ENCODE measurements at places on chromosomes 4 and X.

GRCh38 chr4:7384003-7384928 lies 50.5 kb downstream of the PSAPL1 start:
- DNase-seq = no peak

DNA sequence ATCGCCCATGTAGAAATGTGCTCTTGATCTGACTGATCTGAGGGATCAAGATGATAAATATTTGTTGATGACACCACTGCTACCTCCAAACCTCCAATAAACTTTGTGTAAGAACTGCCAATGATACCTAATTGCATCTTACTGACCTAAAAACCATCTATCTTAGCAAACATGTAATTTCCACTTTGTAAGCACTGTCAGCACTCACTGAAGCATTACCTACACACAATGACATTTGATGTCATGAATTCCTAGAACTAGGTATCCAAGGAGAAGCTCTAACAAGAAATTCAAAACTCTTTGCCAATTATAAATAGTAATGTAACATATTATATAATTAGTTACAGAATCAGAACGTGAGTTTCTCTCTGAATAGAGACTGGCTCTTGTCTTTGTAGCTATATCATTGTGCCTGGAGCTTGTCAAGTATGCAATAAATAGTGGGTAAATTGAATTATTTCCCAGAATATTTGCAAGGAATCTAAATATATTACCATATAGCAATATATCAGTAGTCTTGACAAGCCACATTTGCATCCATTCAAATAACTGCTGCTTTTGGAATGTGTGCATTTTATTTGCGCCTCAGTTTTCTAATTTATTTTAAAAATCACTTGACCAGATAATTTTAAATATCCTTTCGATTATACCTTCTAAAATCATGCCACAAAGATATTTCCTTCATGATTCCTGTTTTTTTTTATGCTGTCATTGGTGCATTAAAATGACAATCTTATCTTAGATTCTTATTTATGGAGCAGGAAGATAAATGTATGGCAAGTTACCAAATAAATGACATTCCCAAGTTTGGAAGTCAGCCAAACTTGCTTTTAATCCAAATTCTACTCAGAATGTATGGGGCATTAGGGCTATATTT lies 232.3 kb upstream of the NEIL3 start:
- no peak for DNase-seq

GRCh38 chrX:2283111-2283859 lies 217.5 kb downstream of the DHRSX start:
- no peak for DNase-seq

GRCh38 chr4:169410839-169411770 lies 140.3 kb upstream of the SH3RF1 start:
- no peak for DNase-seq

- DNase-seq = no peak
Measured at GRCh38 chr4:90580326-90580725, 453.1 kb downstream of the CCSER1 start.

DNA sequence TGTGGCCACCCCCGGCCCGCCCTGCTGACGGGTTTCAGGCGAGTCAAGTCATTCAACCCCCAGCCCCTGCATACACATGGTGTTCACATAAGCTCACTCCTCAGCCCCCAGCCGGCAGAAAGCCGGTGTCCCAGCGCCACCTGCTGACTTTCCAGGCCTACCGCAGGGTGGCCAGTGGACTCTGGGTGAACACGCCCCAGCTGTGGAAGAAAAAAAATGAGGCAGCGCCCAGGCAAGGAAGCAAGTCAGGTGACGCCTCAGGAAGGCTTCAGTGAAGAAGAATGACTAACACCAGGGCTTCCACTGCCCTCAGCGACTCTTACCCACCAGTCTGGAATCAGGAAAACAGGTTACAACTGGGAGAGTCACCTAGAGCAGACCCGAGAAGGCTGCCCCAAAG lies 15.8 kb downstream of the BCAP31 start:
- DNase-seq = peak; percentile 56

DNA sequence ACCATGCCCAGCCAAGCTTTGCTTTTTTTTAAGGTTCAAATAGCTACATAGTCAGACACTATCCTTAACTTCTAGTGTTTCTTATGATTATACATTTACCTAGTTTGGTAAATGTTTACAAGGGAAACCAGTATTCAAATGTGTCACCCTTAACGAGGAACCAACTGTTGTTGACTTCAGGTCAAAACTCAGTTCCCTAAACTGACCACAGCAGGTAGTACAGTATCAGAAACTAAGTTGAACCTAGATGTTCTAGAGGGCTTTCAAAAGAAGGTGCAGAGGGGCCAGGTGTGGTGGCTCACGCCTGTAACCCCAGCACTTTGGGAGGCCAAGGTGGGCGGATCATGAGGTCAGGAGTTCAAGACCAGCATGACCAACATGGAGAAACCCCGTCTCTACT lies 11.3 kb downstream of the GPC4 start:
- no peak for DNase-seq

- no peak for DNase-seq
Measured at GRCh38 chrX:545452-545885, 85.1 kb upstream of the SHOX start.

- no peak for DNase-seq
Measured at GRCh38 chrX:45264865-45265264, 64.2 kb upstream of the DIPK2B start.

GRCh38 chr4:158079661-158080060 lies 93.2 kb downstream of the GASK1B start:
- DNase-seq = no peak

DNA sequence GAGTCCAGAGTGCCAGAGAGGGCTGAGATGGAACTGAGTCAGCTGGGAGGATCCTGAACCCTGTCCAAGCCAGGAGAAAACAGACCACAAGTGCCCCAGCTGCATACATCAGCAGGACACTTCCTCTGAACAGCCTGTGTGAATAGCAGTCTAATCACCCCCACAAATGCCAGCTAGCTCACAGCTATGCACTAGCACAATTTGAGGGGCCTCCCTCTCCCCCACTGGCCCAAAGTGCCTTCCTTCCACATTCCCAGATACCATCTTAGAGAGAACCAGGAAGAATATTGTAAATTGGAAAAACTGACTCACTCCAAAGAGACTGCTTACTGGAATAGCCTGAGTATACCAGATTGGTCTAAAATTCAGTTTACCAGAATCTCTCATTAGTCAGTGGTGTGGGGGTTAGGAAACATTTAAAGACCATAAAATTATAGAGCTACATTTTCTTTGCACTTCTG lies 292.6 kb upstream of the KLF3 start:
- no peak for DNase-seq

- DNase-seq = peak; percentile 26
Measured at GRCh38 chr4:185811509-185812364, at the start of gene SORBS2. Gene SORBS2 (minus strand): TSS chr4:185812194. CDS start chr4:185690571, 121,623 bp downstream.

DNA sequence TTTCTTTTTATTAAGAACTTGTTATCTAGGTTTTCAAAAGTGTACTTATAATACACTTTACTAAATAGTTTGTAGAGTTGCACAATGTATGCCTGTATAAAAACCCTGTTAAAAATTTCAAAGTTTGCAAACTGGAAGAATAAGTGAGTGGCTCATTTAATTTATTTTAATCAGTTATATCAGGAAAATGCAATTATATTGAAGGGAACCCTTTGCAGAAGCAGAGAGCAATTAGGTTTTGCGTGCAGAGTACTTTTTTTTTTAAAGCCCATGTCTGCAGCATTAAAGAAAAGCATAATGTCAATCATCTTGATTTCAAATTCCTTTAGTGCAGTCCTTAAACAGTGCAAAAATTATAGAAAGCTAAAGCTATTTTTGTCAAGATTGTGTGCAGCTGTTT lies 271.3 kb upstream of the LDB2 start:
- DNase-seq = no peak

DNA sequence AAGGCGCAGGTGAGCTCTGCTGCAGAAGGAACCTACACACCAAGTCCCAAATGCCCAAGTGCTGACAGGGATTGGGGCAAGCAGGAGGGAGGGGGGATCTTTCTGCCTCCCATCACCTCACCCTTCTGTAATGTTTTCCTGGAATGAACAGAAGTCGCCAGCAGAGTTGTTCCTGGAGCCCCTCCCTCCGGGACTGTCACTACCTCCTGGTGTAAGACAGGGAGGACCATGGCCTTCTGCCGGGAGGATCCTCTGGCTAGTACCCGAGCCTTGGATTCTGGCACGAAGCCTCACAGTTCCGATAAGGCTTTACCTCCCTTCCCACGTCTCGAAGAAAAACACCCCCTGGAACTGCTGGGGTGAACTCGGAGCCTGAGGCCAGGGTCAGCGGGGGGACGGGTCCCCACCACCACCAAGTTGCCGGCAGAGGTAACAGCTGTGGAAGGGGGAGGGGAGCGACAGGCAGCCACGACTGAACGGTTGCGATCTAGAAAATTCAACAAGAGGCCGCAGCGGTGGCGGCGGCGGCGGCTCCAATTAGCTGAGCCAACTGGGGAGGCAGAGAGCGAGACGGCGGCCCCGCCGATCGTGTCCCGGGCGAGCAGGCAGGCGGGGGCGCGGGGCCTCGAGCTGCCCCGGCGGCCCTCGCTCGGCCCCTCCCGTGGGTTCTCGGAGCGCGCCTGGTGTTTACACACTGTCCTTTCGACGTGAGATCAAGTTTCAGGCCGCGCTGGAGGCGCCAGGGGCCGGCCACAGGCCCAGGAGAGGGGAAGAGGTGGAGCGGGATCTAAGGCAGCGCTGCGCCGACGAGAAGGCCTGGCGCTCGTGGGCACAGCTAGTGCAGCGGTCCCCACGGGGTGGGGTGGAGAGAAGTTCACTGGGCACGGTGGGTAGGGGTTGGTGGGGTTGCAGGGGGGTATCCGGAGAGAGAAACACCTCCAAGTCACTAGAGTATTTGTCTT lies 53.7 kb upstream of the BCOR start:
- DNase-seq = no peak

DNA sequence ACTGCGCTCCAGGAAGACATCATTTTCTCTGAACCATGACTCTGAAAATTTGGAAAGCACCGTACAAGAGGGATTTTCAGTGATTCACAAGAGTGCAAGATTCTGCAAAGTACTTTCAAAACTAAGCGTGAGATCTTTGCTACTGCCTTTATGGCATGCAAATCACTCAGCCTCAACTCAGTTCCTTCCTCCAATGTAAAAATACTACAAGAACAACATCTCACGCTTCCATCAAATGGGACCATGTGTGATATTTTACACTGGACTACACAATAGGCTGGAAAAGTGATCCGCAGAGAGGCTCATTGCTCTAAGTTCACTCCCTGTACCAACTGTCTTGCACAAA lies 674 bp upstream of the IL15 start:
- DNase-seq = no peak

DNA sequence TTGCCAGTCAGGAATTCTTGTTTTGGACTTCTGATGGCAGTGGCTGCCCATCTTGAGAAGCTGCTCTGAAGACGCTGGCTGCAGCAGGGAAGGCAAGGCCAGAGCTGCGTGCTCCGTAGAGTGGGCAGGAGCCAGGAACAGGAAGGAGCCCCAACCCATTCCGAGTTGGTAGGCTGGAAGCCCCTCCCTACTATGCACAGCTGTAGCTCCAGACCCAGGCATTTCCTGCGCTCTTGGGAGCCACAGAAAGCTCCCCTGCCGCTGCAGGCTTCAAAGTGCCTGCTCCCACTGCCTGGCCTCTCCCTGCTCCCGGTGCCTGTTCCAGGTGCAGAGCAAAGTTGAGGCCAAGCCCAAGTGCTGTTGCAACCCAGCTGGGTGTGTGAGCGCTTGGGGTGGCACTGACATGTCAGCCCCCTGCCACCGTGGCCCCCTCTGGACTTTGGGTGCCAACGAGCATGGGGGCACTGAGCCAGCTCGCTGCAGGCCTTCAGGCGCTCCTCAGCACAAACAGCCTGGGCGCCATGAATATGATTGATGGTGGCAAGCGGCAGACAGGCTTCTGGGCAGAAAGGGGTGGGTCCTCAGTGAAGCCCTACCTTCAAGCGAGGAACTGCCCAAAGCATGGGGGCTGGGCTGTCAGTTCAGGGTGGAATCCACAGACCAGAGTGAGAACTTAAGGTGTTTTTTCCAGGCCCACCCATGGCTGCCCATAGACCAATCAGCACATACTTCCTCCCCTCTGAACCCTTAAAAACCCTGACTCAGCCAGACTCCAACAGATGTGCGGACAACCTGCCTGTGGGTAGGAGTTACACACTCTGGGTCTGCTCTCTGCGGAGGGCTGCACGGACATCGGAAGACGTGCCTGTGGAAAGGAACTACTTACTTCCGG lies 677.2 kb upstream of the INTU start:
- DNase-seq = no peak

GRCh38 chr4:20509315-20509714 lies 190.9 kb upstream of the PACRGL start:
- DNase-seq = no peak

DNA sequence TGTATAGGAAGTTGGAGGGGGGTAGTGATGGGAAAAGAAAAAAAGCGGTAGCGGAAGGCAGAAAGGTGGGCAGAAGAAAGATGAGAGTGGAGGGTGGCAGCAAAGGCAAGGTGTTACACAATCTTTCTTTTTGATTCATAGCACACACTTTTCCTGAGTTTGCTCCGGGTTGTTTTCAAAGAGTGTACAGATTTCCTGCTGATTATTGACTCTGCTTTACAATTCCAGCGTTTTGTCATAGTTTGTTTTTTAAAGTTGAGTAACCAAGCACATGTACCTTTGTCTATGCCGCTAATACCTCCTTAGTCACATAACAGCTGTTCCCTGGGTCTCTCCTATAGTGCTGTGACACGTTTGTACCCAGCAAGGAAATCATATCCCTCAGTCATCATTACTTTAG lies 50.3 kb downstream of the AGA start:
- no peak for DNase-seq

DNA sequence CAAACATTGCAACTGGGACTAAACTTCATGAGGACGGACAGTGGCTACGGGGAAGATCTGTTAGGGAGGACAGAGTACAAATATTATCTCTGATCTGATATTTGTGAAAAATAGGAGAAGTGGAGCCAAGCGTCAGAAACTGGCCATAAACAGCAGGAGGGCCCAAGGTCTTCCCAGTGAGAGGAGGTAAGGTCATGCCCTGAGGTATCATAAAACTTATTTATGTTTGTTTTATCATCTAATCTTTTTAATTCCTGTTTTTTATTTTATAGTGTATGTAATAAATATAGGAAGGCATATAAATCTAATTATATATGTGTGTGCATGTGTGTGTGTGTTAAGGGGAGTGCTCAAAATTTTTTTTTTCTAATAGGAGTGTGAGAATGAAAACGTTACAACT lies 51.8 kb downstream of the RAI2 start:
- no peak for DNase-seq

GRCh38 chrX:10685923-10686595 lies 65.7 kb upstream of the MID1 start:
- no peak for DNase-seq

- DNase-seq = no peak
Measured at GRCh38 chrX:16067886-16068515, 55.4 kb upstream of the GRPR start.

DNA sequence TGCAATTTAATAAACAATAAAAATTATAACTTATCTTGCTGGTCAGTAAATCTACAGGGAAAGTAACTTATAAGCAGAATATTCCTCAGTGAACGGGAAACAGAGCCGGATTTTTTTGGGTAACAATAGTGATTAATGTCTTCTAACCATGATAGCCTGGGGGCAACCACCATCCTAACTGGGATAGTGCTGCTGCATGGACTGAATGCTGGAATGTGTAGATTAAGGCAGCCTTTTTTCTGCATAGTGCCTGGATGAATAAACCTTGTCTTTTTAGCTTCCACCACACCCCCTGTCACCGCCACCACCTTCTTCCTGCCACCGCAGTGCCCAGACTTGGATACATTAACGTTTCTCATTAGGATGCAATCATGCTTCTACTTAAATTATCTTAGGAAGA lies 83.6 kb upstream of the LNX1 start:
- DNase-seq = no peak

Data from nucleus accumbens (tissue), 56 donors.